ENCODE measurements at places on chromosomes 1 and 21.
A peak's percentile ranks its signal among the peaks of the same experiment; 100 is the strongest.

DNA sequence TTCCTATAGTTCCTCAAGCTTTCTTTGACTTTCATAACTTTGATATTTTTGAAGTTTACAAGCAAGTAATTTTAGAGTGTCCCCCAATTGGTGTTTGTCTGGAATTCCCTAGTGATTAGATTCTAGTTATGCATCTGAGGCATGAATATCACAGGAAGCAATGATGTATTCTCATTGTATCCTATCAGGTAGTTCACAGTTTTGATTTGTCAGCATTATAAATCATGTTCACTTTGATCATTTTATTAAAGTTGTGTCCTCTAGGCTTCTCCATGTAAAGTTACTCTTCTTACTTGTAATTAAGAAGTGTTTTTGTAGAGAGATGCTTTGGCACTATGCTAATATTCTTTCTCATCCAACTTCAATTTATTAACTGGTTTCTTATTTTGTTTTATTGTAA is 53.0 kb downstream of the TYW3 start:
- DNase-seq, result no peak

GRCh38 chr1:920010-920409 is 3.7 kb upstream of the SAMD11 start:
- DNase-seq, result no peak

GRCh38 chr1:74343216-74343615 is 108.0 kb downstream of the TNNI3K start:
- DNase-seq, result peak; percentile 39

GRCh38 chr1:119767486-119767885 is 1.2 kb downstream of the HMGCS2 start:
- DNase-seq, result no peak

DNA sequence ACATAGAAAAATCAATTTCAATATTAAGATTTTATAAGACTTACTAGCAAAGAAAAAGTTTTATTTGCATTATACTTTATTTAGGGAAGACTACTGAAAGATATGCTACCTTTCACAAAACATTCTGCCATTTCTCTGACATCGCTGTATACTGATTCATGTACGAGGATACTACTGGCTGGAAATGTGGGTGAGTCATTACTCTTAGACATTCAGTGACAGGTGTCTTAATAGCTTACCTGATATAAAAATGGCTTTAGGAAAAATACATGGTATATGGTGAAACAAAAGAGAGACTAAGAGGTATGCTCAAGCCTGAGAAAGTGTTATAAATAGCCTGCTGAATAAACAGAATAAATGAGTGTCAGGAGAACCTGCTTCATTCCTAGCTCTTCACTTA is 73.0 kb upstream of the EXO1 start:
- no peak for DNase-seq

GRCh38 chr1:224435318-224435763 is 744 bp upstream of the WDR26 start:
- DNase-seq, result peak; percentile 18

- DNase-seq, result no peak
Measured at GRCh38 chr1:25541889-25542658, 1.3 kb upstream of the LDLRAP1 start.
